ENCODE measurements at places on chromosomes 3 and 15.
A peak's percentile ranks its signal among the peaks of the same experiment; 100 is the strongest.

GRCh38 chr15:49904296-49904695 lies 214.7 kb downstream of the ATP8B4 start:
- H3K36me3 ChIP-seq = no peaks in the 10 kb centered on the region
- no peak overlapping the region for H3K4me3 ChIP-seq
- no peak for DNase-seq
- no peak overlapping the region for H3K27ac ChIP-seq

GRCh38 chr3:105553851-105554250 lies 187.1 kb downstream of the ALCAM start:
- peaks cover 8% of the 10 kb centered on the region for H3K36me3 ChIP-seq
- no peak overlapping the region for H3K27ac ChIP-seq
- H3K27me3 ChIP-seq = no peaks in the 10 kb centered on the region
- no peak for DNase-seq
- no peaks in the 10 kb centered on the region for H3K4me1 ChIP-seq

GRCh38 chr3:13091898-13092611 lies 18.8 kb upstream of the IQSEC1 start:
- DNase-seq = peak; percentile 90
- no peak overlapping the region for H3K4me3 ChIP-seq
- peaks cover 2% of the 10 kb centered on the region for H3K4me1 ChIP-seq
- no peaks in the 10 kb centered on the region for H3K27me3 ChIP-seq
- H3K36me3 ChIP-seq = no peaks in the 10 kb centered on the region
- no peak overlapping the region for H3K27ac ChIP-seq

DNA sequence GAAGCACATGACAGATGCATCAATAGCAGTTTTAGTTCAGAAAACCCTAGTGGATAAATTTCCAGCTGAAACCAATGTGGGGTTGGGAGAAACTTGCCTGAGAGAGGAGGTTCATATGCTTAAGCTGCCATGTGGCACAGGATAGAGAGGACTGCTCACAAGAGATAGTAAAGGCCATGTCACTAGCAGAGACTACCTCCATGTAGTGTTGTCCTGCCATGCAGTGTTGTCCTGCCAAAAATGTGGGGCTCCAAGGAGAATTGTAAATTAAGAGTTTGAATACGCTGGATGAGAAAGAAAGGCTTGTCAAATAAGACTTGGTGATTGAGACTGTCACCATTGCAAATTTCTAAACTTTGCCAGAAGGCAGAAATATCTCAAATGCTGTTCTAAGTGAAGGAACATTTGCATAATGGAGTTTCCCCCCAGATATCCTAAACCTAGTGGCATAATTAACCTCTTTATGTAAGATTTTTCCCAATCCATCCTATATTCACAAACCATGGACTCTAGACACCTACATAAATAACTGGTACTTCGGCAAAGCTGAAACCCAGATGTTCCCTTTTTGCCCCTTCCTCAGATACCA lies 938.3 kb upstream of the ALCAM start:
- no peak overlapping the region for H3K27ac ChIP-seq
- H3K36me3 ChIP-seq = no peaks in the 10 kb centered on the region
- DNase-seq = no peak
- H3K27me3 ChIP-seq = no peaks in the 10 kb centered on the region
- no peaks in the 10 kb centered on the region for H3K4me1 ChIP-seq
- H3K4me3 ChIP-seq = no peak overlapping the region

DNA sequence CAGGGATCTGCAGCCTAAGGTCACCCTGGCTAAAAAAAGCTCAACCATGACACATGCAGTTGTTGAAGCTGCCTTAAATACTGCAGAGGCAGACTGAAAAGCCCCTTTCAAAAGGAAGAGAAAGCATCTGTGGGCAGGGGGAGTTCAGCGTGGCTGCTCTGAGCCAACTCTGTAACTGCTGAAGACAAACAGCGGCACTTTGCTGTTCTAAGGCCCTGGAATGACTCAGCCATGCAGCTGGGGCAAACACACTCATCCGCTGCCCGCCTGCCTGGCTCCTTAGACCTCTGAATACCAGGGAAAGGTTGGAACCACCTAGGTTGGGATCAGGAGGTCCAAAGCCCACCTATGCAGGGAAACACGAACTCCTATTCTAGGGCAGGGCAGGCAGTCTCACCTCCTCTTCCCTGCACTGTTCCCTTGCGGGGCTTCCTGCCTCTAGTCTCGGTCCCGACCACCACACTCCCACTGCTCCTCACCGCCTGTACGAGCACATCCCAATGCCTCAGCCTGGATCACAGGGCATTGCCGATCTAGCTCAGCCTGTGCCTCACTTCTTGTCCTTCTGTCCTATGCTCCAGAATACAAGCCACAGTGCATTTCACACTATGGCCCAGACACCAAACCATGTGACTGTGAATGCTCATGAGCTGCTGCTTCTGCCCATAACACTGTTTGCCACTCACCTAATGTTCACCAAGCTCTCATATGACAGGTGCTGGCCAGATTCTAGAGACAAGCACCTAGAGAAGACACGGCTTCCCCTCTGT lies 6.6 kb upstream of the MUSTN1 start:
- H3K4me3 ChIP-seq = no peak overlapping the region
- H3K36me3 ChIP-seq = peaks cover 2% of the 10 kb centered on the region
- no peak overlapping the region for H3K27ac ChIP-seq

DNA sequence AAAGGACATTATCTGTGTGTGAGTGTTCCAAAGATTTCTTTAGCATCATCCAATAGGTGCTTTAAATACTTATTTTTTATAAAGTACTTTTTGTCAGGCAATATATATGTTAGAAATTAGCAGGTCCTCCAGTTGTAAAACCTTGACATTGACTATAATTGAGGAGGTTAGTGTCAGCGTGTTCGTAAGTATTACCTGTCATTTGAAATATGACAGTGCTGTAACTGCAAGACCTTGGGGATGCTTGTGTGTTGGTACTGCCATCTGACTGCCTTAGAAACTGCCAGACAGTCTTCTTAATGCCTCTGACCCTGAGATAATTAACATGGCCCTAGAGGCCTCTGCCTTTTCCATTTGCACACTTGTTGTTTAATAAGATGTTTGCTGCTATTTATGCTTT lies 170.7 kb downstream of the NAALADL2 start:
- H3K36me3 ChIP-seq = no peaks in the 10 kb centered on the region
- no peak for DNase-seq
- no peak overlapping the region for H3K4me3 ChIP-seq
- H3K4me1 ChIP-seq = no peaks in the 10 kb centered on the region
- H3K27me3 ChIP-seq = no peaks in the 10 kb centered on the region

- H3K36me3 ChIP-seq = no peaks in the 10 kb centered on the region
- H3K4me3 ChIP-seq = no peak overlapping the region
- no peak for DNase-seq
- no peaks in the 10 kb centered on the region for H3K4me1 ChIP-seq
- no peak overlapping the region for H3K27ac ChIP-seq
These were observed 32.0 kb downstream of the CYP11A1 start for GRCh38 chr15:74335396-74335795.

DNA sequence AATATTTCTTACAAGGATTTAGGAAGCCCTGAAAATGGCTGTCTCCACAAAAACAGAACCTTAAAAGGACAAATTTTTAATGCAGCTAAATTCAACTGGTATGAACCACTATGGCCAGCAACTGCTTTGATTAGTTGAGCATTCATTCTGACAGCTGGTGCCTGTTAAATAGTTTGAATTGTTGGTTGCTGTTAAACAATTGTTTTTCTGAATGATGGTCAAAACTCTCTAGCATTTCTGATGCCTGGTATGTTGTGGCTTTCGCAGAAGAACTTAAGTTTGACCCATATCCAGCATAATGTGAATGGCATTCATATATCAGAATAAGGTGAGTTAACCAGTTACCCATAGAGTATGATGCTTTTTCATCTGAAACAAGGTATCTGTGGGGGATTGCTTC lies 138.4 kb downstream of the MEIS2 start:
- no peaks in the 10 kb centered on the region for H3K27me3 ChIP-seq
- no peak for DNase-seq
- no peaks in the 10 kb centered on the region for H3K4me1 ChIP-seq
- no peak overlapping the region for H3K4me3 ChIP-seq

DNA sequence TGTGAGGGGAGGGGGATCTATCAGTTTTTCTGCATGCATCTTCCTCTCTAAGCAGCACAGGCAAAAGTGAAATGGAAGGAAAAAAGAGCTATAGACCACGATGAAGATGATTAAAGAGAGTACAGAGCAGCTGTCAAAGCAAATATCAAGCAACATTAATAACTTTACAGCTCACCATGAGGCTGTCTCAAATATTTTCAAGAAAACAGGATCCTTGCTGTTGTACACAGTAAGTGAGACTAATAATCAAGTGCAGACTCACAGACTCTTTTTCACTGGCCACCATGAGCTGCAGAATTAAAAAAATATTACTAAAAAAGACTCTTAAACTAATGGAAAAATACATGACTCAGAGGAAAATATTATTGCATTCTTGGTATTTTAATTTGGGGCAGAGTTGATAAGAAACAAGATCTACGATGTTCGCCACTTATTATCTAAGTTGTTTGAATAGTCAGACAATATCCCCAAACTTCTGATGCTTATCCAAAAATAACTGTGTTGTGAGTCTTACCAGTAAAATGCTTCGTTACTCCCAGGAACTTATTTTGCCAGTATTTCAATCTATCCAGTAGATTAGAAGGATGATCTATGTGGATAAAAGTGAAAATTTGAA lies 817.5 kb upstream of the ALCAM start:
- no peak overlapping the region for H3K4me3 ChIP-seq
- DNase-seq = no peak
- peaks cover 8% of the 10 kb centered on the region for H3K27me3 ChIP-seq

DNA sequence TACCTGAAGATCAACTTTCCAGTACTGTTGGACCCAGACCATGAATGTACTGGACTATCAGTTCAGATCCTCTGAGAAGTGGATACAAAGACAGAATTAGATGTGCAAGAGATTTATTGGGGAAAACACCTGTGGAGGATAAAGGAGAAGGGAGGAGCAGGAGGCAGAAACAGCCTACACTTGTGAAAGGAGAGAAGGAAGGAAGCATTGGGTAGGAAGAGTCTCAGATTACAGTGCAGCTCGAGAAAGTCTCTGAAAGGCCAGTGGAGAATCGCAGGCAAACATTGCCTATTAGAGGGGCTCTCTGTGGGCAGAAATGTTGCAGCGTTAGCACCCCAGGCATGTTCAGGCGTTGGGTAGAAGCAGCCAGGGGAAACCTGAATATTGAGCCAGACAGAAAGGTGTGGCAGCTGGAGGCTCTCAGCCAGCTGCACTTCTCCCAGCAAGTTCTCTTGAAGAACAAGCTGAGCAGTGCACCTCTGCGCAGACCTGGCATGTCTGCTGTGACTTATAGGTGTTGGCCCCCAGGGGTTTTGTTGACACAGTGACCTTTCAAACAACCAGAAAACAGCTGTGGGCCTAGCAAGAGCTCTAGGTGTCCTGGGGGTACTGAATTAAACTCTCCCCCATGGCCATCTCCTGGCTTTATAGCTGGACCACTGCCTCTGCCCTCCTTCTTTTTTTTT lies 7.0 kb downstream of the CHST14 start:
- no peaks in the 10 kb centered on the region for H3K36me3 ChIP-seq
- no peak overlapping the region for H3K27ac ChIP-seq

DNA sequence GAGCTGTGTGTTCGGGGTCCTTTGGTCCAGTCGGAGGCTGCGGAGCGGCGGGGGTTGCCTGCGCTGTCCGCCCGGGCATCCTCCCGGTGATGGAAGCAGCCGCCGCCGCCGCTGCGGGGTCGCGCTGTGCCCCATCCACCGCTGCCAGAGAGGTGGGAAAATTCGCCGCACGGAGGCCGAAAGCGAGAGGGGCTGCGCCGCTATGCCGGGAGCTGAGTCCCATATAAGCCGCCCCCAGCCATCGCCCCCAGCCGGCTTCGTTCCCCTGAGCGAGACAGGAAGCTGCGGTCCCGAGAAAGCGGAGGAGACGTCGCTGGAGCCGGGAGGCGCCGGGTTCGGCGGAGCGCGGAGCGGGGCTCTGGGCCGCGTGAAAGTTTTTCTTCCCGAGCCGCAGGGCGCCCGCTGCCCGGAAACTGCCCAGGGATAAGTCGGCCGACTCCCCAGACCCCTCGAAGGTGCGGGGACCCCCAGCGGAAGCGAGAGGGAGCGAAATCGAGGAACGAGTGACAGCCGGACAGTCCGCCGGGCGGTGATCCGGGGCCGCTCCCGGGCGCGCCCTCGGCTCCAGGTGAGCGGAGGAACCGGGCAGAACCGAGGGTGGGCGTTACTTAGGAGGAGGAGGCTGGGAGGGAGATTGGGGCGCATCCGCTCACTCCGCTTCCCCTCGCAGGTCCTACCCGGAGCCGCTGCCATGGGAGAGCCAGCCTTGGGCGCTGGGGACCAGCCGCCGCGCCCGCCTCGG lies 574 bp downstream of the CHST2 start:
- peak; percentile 66 for DNase-seq
- H3K36me3 ChIP-seq = peaks cover 2% of the 10 kb centered on the region
- peak overlapping the region; percentile 80 for H3K4me3 ChIP-seq
- peaks cover 33% of the 10 kb centered on the region for H3K4me1 ChIP-seq
- peaks cover 2% of the 10 kb centered on the region for H3K27me3 ChIP-seq

DNA sequence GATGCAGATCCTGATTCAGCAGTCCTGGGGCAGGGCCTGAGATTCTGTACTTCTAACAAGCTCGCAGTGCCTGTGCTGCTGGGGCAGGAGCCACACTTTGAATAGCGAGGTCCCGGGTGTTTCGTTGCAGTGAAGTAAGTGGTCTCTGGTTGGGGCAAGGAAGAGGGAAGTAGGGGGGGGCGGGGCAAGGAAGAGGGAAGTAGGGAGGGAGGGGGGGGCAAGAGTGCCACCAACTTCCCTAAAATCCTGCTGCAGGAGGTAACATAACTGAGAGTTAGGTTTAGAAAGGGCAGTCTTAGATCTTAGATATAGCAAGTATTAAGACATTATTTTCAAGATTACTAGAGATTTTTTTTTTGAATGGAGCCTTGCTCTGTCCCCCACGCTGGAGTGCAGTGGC lies 35.5 kb downstream of the CRTAP start:
- H3K27me3 ChIP-seq = peaks cover 9% of the 10 kb centered on the region
- no peak overlapping the region for H3K4me3 ChIP-seq
- no peak for DNase-seq
- H3K27ac ChIP-seq = no peak overlapping the region
- H3K36me3 ChIP-seq = no peaks in the 10 kb centered on the region

GRCh38 chr3:18349197-18349798 lies 75.8 kb downstream of the SATB1 start:
- H3K27me3 ChIP-seq = no peaks in the 10 kb centered on the region
- H3K27ac ChIP-seq = peak overlapping the region; percentile 79
- peak; percentile 30 for DNase-seq
- peaks cover 57% of the 10 kb centered on the region for H3K36me3 ChIP-seq

DNA sequence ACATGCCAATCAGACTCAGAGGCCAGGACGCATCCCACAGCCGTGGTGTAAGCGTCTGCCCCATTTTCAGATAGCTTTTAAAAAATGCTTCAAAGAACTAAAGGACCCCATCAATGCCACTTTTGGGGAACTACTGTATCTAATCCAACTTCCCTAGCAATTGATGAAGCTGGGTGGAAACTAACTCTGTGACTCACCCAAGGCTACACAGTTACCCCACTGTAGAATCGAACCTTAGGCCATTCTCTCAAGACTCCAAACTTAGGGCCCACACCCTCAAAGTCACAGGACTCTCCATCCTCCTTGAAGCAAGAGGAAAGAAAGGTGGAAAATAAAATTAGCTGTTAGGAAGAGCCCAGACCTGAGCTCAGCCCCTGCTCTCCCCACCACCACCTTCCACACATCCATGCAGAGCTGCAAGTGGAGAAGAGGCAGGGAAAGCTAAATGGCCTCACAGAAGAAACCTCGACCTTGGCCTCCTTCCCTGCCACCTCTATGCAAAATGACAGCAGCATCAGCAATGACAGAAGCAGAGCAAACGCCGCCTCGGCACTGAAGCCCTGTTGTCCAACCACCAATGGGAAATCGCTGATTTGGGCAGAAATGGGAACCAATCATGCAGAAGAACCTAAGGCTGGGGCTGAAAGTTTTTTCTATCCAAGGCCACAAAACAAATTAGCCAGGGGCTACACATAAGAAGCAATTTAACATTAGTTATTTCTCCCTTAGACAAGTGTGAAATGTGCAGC lies 22.2 kb downstream of the ANP32A start:
- H3K36me3 ChIP-seq = peaks cover 25% of the 10 kb centered on the region
- H3K27me3 ChIP-seq = no peaks in the 10 kb centered on the region
- H3K27ac ChIP-seq = peak overlapping the region; percentile 7
- DNase-seq = no peak
- no peak overlapping the region for H3K4me3 ChIP-seq
